ENCODE measurements at places on chromosomes 2 and 18.

GRCh38 chr2:3868012-3868805, 164.8 kb downstream of the DCDC2C start:
- no peak for DNase-seq

DNA sequence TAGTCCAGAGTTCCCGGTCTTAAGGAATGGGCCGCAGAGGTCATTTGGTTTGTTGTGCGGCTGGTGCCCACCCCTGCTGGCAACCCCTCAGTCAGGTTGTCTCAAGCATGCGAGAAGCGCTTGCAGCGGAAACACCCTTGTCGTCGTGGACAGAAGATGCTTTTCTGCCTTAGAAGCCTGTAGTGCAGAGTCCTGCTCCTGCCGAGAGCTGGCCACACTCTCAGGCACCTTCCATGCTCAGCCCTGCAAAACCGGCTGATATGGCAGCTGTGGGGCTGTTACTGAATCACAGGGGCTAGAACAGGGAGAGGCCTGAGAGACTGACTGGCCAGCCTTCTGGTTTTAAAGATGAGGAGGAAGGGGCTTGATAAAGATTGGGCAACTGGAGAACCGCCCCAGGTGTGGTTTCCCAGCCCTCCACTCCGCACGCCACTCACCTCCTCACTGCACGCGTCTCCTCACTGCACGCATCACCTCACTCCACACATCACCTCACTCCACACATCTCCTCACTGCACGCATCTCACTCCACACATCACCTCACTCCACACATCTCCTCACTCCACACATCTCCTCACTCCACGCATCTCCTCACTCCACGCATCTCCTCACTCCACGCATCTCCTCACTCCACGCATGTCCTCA, 103.6 kb downstream of the USP40 start:
- no peak for DNase-seq

GRCh38 chr2:11286749-11287148, 57.7 kb downstream of the ROCK2 start:
- no peak for DNase-seq

DNA sequence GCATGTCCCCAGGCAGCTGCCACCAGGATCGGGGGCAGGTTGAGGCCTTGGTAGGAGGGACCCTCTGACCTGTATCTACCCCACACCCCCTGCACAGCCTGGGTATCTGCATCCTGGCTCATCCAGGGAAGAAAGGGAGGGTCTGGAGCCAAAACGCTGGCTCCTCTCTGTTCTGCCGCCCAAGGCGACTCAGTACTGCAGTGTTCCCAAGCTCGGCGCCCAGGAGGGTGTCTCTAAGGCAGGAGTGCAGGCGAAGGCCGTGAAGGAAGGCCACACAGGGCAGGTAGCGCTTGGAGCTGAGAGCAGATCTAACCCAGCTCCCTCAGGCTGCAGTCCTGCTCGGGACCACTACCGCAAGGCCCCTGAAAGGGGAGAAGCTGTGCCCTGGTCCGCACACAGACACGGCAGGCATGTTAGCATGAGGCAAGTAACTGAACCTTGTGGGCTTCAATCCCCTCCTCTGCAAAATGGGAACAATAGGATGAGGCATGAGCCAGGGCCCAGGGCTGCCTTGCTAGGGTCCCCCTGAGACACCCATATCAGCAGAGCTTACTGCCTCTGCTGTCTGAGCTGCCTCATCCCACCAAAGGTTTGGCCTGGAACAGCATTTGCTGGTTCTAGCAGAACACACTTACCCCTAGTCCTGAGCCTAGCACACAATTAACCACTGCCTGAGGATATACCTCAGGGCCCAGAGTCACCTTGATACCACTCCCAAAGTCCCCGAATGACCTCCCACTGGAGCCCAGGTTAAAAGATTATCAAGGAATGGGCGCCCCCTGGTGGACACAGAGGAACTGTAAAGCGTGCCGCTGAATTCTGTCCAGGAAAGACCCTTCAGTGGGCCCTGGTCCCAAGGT, 6.5 kb downstream of the PTMA start:
- peak; percentile 89 for DNase-seq

DNA sequence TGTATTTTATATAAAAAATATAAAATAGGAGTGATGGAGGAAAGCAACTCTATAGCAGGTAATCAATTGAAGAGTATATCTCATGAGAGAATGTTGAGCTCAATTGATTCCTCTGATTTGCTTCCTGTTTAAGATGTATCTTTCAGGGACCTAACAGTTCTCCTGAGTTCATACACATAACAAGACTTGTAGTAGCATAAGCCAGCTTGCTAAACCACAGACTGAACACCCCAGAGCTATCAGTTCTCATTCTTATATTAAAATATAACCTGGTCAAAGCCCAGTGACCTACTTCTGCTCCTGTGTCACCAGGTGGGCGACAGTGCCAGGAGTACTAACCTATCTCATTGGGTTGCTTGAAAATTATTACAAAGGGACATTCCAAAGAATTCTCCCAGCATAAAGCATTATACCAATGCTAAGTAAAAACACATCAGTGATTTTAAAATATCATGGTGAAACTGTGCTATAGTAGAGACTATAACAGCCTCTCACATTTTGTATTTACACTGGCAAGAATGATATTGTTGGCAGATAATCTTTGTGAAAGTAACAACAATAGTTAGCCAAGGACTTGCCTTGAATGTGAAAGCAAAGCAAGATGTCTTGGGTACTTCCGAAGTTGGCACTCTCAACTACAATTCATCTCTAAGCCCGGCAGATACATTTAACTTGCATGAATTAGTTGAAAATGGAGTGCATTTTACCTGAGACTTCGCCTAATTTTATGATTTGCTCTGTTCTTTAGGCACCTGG, 40.8 kb upstream of the CDH20 start:
- DNase-seq = no peak

GRCh38 chr2:194363878-194364277, 1293.1 kb upstream of the SLC39A10 start:
- DNase-seq = no peak

DNA sequence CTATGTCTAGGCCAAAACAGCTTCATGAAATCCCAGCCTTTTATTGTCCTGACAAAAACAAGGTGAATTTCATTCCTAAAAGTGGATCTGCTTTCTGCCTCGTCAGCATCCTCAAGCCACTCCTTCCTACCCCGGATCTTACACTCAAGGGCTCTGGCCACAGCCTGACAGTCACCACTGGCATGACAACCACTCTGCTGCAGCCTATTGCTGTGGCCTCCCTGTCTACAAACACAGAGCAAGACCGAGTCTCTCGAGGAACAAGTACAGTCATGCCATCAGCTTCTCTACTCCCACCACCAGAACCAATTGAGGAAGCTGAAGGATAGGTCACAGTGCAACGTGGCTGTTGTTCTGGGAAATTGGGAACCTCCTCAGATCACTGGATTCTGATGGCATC, 106.1 kb downstream of the ICA1L start:
- no peak for DNase-seq

DNA sequence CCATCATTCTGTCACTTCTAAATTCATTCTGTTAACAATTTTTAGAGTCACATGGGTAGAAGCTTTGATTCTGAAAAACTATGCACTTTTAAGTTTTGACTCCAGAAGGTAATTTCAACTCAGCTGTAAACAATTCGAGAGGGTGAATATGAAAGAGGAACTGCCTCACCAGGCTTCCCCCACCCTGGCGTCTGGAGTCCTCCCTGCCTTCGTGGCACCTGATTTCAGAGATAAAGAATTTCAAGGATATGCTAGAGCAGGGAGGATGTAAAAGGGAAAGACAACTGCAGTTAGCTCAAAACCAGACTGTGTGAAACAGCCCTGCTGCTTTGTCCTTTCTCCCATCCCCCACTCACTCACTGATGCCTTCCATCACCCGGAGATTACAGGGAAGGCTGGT, 40.7 kb downstream of the ONECUT2 start:
- no peak for DNase-seq

GRCh38 chr2:230128623-230129342, 60.1 kb upstream of the SLC16A14 start:
- DNase-seq = no peak

DNA sequence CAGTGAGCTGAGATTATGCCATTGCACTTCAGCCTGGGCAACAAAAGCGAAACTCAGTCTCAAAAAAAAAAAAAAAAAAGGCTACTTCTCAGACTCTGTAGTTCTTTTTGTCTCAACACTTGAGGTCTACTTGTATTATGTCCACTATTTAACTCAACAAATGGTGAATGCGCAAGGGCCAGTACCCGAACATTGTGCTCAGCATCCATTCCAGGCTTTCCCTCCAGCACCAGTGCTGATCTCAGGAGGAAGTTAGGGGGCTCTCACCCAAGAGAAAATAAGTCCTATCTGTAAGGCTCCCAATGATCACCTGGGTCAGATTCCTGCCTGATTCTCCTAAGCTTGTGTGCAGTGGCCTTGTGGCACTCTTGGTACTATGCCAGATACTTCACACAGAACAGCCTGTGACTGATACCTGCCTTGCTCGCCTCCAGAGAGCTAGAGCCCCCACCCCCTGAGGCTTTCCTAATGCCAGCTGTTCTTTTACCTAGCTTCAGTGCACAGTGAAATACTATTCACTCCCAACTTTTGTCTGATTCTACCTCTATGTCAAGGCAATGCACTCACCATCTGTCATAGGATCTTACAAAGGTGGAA, 74.9 kb downstream of the INO80D start:
- DNase-seq = no peak

DNA sequence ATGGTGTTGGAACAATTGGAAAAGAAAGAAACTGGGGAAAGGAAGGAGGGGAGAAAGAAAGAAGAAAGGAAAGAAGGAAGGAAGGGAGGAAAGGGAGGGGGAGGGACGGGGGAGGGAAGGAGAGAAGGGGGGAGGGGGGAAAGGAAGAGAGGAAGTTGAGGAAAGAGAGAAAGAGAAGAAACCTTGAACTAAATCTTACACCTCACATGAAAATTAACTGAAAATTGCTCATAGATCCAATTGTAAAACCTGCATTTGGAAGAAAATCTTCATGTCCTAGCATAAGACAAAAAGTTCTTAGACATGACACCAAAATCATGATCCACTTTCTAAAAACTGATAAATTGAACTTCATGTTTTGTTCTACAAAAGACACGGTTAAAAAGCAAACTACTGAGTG, 163.8 kb downstream of the EXOC6B start:
- DNase-seq = no peak

DNA sequence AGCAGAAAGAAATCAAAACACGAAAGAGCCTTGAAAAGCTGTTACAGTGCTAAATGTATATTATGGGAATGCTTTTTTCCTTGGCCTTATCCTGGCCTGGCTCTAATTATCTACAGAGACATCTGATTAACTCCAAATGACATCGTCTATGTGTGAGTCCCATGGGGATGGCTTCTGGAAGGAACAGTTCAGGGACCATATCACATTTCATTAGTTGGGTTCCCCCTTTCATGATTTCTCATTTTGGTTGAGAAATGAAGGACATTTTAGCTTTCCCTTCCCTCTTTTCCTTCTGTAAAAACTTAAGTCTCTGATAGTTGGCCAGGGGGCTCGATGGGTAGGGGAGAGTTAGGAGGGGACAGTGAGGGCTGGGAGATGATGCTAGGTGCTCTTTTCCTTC, 116.7 kb downstream of the PRKCE start:
- no peak for DNase-seq

DNA sequence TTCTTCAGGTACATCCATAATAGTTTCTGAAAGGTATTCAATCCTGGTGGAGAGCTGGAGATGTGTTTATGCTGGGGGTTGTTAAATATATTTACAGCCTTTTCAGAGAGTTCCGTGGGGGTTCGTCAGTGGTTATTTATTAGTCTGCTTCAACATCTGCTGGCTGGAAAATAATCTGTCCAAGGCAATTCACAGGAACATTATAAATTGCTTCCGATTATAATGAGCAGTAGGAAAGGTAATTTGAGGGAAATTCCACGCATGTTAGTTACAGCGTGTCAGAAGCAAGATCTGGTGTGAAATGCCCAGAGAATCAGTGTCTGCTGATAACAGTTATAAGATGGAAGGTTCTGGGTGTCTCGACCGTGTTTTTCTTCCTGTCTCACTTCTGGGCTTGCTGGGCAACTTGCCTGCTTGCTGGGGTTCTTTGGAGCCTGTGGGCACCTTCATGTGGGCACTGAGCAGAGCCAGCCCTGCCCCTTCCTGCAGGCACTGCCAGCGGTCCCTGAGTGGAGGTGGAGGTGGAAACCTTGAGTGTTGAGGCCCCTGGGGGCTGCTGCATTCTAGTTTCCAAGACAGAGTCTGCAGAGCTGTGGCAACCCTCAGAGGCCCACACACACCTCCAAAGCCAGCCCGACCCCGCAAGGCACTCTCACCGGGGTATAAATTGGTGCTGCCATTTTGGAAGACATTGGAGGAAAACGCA, 185.7 kb downstream of the FAM210A start:
- peak; percentile 66 for DNase-seq

DNA sequence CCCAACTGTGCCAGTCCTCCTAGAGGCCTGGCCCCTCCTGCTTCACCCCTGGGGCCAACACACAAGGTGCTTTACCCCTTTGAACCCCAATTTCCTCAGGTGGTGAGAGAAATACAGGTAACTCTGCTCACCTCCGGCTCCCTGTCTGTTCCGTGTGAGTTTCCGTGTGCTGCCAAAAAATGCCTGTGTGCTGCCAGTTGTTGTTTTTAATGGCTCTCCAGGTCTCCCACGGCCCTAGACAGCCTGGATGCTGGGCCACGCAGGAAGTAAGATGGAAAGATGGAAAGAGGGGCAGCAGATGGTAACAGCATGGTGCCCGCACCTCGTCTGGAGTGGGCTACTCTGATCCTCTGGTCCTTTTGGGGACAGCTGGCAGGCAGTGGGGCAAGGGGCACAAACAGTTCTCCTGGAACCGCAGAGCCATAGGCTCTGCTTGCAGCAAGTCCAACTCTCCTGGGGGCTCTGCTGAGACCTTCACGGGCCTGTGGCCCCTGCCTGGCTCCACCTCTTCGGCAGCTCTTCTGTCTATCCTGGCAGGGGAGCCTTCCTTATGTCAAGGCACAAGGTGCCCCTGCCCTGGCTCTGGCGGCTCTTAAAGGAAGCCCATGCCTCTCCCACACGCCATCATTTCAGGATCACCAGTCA, 4.3 kb upstream of the ARHGEF4 start:
- no peak for DNase-seq

GRCh38 chr2:176558574-176559140, 289.4 kb downstream of the MTX2 start:
- DNase-seq = no peak

DNA sequence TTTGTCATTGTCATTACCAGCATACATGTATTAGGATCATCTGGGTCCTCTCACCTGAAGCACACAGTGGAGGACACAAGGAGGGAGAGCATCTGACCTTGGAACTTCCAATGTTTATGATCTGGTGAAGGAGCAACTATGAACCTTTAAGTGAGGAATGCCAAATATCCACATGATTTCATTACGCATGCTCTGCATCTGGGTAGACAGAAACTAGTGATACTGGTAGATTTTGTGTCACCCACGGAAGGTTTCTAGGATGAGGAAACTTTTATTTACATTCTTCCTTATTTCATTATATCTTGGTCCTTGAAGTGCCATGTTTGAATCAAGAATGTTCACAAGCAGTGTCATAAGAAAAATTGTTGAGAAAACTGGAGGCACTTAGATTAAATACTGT, 32.1 kb downstream of the SPC25 start:
- DNase-seq = no peak

DNA sequence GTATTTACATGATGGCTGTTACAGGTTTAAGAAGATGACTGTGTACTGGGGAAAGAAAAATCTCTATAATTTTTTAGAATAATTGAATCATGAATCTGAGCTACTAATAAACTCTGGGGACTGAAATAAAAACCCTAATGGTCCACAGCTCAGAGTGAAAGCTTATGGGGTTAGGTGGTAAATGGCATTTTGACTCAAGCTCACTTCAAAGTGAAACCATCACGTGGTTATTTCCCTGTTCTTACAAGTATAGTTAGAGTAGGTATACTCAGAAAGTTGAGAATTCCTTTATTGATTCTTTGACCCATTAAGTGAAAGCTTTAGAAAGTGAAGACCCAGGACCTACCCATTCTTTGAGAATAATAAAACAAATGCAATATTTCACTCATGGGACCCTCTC, 626.2 kb upstream of the SETBP1 start:
- DNase-seq = no peak
